ENCODE measurements at places on chromosomes 6 and 20.
A peak's percentile ranks its signal among the peaks of the same experiment; 100 is the strongest.

DNA sequence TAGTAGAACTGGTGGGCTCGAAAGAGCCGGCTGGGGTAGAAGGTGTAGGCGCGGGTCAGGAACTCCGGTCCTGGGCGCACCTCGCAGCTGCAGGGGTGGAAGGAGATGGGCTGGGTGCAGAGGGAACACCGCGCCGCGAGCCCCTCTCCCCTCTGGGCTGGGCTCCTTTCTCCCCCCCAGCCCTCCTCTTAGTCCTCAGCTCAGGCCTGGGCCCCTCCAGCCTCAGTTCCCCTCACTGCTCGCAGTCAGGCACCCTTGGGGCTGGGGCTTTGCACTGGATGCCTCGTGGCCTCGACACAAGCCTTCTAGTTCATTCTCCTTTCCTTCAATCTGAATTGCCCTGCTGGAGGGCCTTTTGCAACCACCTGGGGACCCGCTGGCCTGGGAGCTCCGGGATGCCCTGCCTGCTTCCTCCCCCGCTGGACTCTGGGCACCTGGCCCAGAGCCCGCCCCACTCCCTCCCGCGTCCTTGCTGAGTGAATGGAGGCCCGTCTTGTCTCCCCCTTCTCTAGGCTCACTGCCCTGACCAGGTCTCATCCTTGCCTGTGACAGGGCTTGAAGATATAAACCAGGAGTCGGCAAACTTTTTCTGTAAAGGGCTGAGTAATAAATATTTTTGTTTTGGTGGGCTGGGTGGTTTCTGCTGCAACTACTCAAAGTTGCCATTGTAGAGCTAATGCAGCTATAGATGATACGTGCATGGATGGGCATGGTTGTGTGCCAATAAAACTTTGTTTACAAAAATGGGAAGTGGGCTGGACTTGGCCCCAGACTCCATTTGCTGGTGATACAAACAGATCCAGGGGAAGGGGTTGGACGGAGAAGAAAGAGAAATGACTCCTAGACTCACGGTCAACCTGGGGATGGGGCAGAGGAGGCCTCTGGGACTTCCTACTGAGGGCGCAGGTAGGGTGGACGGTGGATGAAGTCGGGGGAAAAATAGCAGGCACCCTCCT lies 47.3 kb downstream of the APCDD1L start:
- DNase-seq = no peak

DNA sequence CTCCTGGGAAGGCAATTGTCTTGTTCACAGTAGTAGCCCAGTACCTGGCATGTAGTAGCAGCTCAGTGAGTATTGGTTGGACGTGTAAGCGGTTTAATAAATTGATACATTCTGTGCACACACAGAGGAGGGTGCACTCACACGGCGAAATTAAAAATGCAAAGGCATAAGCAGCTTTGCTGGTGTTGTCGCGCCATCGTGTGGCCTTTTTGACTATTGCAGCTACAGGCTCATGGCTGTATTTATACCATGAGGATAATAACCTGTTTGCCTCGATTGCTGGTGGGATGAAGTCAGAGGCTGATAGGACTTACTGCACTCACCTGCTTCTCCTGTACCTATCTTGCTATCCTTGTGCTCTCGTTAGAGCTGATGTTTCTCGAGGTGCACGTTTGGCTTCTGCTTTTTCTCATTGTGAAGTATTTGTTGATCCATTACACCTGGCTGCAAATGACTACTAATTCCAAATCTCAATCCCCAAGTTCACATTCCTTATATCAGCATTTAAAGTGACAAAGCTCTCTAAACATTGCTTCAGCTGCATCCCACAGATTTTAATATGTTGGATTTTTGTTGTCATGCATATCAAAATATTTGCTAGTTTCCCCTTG lies 61.5 kb downstream of the TBXT start:
- peak; percentile 7 for DNase-seq

GRCh38 chr6:110881546-110882273 lies 7.1 kb downstream of the AMD1 start:
- DNase-seq = no peak

DNA sequence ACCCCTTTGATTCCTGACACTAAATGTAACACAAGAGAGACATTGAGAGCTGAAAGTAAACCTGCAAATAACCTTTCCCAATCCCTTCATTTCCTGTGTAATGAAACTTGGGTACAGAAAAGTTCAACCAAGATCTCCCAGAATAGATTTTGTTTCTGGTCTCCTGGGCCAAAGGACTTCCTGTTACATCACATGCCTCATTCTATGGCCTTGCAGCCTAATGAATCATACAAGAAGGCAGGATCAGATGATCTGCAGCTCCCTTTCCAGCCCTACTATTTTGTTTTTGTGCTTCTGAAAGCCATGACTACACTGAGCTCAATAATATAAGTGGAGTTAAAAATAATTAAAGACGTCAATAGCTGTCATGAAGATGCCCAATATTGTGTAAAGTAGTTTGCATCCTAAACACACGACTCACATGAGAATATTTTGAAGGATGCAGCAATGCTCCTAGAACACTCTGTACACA lies 73.4 kb upstream of the NOX3 start:
- no peak for DNase-seq

- no peak for DNase-seq
Measured at GRCh38 chr6:92052513-92052912, 1366.8 kb downstream of the EPHA7 start.

- DNase-seq = no peak
Measured at GRCh38 chr20:52518735-52519134, 327.2 kb upstream of the ZFP64 start.

- DNase-seq = no peak
Measured at GRCh38 chr20:38181207-38181801, 16.2 kb upstream of the TGM2 start.

DNA sequence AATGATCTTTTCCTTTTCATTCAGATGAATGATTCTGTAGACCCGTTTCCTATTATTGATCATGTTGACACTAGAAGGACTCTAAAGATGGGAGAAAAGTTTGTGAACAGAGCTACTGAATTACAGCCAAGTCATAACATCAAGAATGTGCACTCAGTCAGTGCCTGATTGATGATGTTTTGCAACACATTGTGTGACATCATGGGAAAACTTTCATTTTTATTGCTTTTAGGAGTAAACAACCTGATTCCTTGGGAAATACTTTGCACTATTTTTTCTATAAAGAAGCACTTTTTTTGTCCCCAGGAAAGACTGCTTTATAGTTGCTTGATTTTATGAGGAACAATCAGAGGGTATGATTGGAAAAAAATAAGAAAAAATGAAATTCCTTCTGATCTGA lies 383.8 kb upstream of the JAG1 start:
- DNase-seq = no peak

DNA sequence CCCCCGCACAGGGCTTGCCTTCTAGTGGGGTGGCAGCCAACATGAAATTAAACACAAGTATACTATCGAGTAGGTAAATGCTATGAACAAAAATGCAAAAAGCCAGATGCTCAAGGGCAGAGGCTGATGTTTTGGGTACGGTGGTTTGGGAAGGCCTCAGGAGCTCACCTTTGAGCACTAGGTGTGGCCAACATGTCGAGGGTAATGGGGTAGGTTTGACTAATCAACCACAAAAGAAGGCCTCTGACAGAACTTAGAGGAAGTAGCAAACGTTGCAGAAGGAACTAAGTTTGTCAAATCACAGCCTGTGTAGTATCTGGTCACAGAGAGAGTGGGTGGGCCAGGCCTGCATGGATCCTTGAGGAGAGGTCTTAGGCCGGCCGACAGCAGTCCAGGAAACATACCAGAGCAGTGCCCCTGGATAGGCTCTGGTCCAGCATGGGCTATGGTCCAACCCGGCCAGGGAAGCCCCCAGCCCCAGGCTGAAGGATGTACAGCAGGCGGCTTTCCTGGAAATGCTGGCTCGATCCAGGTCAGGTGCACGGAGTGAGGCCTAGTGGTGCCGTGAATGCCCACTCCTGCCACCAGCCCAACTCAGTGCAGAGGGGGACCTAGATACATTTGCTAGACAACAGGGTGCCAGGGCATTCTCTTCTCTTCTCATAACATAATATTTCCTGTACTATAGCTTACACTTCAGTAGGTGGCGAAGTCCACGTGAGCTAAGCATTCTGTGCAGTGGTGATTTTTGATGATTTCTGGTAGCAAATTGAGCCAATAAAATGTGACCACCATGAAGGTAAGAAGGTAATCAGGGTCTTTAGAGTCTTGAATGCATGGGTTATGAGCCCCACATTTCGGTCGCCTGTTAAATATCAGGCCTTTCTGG lies 56.3 kb upstream of the CD93 start:
- DNase-seq = no peak

GRCh38 chr6:52130440-52130839 lies 43.0 kb upstream of the PKHD1 start:
- DNase-seq = no peak

GRCh38 chr6:21613809-21614208 lies 20.3 kb downstream of the SOX4 start:
- no peak for DNase-seq

DNA sequence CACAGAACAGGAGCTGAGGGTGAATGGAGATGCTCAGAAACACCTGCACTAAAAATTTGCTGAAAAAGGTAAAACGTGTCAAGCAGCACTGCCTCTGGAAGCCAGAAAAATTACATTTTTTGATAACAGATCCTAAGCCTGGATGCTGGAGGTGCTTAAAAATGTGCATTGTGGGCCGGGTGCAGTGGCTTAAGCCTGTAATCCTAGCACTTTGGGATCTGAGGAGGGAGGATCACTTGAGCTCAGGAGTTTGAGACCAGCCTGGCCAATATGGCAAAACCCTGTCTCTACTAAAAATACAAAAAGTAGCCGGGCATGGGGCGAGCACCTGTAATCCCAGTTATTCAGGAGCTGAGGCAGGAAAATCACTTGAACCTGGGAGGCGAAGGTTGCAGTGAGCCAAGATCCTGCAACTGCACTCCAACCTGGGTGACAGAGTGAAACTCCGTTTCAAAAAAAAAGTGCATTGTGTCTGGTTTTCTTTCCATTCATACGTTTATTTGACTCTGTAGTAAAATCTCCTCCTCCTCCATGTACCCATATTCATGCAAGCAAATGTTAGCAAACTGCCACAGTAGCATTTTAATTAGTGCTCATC lies 587 bp upstream of the BTN3A1 start:
- DNase-seq = no peak

- no peak for DNase-seq
Measured at GRCh38 chr20:47354714-47355488, 1.6 kb downstream of the ZMYND8 start.

DNA sequence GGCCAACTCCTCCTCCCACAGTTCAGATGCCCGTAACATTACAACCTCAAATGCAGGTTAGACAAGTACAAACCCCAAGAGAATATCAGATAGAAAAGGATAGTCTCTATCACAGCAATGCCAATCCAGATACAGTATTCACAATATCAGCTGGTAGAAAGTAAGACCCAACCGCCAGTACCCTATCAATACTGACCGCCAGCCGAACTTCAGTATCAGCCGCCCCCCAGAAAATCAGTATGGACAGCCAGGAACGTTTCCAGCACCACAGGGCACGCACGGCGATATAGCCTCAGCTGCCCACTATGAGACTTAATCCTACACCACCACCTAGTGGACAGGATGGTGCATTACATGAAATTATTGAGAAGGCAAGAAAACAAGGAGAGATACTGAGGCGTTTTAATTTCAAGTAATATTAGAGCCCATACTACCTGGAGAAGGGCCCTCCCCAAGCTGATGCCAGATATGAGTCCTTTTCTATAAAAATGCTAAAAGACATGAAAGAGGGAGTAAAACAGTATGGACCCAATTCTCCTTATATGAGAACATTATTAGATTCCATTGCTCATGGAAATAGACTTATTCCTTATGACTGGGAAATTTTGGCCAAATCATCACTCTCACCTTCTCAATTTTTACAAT lies 17.6 kb upstream of the EIF2S2 start:
- peak; percentile 79 for DNase-seq

DNA sequence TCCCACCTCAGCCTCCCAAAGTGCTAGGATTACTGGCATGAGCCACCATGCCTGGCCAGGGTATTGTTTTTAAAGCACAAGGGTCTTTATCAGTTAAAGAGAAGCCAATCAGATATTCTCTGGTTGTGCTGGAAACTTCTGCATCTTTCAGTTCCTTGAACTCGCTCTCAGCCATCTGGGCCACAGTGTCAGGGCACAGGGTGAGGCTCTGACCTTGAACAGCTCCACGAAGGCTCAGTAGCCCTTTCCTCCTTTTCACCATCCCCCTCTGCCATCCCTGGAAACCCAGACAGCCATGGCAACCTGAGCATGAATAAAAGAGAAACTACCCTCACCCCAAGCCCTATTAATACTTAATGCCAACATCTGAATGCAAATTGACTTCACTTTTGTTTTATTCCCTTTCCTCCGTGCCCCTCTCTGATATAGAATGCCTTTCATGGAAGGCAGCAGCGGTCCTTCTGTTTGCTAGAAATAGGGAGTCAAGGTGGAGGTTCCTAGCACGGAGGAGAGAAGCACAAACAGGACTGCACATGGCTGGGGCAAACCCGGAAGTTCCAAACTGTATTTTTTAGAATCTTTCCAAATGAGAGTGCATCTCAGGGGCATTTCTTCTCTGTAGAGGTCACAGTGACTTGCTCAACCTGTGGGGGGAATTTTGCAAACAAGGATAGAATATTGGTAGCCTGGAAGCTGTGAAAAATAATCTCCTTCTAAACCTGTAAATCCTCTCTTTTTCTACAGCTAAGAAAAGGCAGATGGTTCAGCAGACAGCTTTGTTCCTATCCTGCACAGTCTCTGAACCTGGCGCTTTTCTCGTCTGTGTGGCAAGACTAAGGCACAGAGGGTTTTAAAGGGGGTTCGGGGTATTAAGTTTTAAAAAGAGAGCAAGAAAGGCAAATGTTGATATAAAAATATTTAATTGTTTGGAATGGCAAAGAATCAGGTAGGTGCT lies 176.4 kb upstream of the RREB1 start:
- DNase-seq = no peak

- DNase-seq = no peak
Measured at GRCh38 chr6:170112583-170112860, 178.4 kb downstream of the DLL1 start.

- DNase-seq = peak; percentile 62
Measured at GRCh38 chr20:10219452-10219791, 792 bp downstream of the SNAP25 start.

DNA sequence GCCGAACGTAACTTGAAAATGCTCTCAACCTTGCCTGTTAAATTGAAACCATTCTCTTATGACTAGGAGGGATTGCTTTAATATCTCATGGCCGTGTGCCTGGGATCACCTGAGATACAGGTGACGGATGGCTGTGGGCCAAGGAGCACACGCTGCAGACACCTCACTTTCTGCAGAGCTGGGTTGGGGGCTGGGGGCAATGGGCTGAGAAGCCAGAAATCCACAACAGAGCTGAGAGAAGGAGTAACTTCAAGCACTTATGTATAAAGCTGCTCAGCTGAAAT lies 170.9 kb downstream of the DTNBP1 start:
- DNase-seq = no peak

DNA sequence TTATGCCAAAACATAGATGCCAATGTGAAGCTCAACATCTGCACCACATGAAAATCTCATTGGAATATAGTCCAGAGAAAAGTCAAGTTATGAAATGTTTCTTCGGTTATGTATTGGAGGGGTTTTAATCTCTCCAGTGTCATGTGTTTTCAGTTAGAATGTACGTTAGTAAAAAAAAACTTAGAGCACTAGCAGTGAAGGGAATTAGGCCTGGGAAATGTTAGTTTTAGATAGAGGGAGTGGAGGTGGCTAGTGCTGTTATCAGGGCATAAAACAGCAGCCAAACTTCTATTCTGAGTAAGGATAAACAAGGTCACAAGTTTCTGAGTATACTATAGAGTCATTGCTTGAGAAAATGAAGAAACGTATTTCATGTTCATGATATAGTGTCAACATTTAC lies 42.9 kb downstream of the HDGFL1 start:
- DNase-seq = no peak

GRCh38 chr20:35776513-35777101 lies 4.8 kb downstream of the PHF20 start:
- peak; percentile 2 for DNase-seq
